ENCODE measurements at places on chromosomes 2 and 18.

DNA sequence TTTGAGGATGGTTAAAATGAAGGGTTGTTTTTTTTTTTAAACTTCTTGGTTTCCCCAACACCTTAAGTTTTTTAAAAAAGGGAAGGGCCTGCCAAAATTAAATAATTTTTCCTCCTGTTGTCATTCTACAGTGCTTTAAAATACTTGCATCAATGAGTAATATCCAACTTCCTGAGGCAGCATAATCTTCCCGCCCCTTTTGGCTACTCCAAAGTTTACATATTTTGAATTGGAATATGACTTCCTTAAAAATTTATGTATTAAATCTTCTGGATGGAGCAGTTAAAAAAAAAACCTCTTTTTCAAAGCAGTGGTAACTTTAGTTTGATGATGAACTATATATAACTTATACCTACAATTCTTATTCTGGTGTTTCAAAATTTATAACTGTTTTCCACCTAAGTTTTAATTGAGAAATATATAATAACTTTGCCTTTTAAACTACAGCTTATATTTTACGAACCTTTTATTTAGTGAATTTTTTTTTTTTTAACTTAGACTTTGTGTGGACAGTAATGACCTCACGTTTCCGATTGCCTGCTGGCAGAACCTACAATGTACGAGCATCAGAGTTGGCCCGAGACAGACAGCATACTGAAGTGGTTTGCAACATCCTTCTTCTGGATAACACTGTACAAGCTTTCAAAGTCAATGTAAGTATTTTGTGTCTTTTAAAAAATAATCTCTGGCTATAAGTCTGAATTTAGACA, 49.8 kb downstream of the PTPN4 start:
- no peak for DNase-seq

GRCh38 chr2:217990389-217990788, 12.4 kb downstream of the TNS1 start:
- no peak for DNase-seq

GRCh38 chr18:77140439-77141109, 8.0 kb upstream of the MBP start:
- no peak for DNase-seq

- DNase-seq, result no peak
Measured at GRCh38 chr2:205011031-205011430, 465.8 kb downstream of the PARD3B start.

GRCh38 chr2:238155051-238155760, 3.6 kb upstream of the ERFE start:
- no peak for DNase-seq

DNA sequence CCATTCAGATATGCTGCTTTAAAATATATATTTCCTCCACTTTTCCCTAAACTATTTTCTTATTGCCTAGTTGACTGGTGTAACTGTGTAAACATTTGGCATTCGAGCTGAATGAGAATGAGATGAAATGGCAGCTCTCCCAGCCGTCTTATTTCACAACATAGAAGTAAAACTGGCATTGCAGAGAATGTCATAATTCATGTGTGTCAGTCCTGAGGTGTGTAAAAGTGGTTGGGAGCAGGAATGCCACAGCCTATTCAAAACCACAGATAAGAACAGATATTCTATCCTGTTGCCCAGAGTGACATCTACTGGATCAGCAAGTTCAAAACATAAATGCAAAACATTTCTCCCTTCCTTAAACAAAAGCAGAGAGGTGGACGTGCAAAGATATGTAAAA, 565.5 kb upstream of the CHAC2 start:
- peak; percentile 25 for DNase-seq

GRCh38 chr2:46305187-46305586, 8.0 kb downstream of the EPAS1 start:
- no peak for DNase-seq

- no peak for DNase-seq
Measured at GRCh38 chr2:58035352-58035751, 11.3 kb upstream of the VRK2 start.

- DNase-seq, result no peak
Measured at GRCh38 chr2:160264308-160264707, 64.2 kb upstream of the ITGB6 start.
